ENCODE measurements at places on chromosomes 2 and 18.

DNA sequence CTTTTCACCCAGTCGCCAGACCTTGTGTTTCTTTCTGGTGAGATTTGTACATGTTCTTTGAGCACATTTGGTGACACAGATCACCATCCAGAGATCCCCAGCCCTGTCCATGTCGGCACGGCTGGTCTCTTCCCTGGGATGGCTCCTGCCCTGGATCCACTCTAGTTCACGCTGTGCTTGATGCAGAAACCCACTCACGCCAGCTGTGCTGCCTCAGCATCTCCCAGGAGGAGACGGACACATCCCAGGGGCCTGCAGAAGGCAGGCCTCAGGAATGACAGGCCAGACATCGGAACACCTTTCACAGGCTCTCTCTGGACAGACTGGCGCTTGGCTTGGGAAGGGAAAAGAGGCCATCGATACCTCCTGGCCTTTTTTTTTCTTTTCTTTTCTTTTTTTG is 203.6 kb downstream of the ACKR3 start:
- peak; percentile 46 for DNase-seq

DNA sequence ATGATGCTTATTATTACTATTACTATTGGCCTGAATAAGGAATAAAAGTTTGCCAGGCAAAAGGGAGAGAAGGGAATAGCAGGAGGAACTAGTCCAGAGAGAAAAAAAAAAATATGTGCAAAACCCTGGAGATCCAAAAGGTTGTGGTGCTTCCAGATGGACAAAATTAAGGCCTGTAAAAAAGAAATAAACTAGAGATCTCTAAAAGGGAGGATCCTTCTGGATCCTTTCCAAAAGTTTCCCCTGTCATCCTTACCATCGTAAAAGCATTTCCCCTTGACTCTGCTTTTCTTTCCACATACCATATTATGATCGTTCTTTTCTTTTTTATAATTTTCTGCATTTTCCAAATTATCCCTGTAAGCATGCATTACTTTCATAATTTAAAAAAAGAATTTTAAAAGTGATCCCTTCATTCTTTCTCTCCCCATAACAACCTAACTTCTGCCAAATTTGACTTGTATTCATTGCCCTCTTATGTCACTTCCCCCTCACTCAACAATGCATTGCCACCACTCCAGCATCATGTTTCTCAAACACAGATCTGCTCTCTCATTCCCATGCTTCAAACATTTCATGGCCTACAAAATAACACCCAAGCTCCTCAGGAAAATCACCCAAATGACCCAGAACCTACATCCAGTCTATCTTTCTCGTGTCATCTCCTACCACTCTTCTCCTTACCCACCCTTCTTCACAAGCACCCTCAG is 40.3 kb downstream of the RBMS1 start:
- DNase-seq, result no peak

- peak; percentile 73 for DNase-seq
These were observed 31.1 kb upstream of the SATB2 start for GRCh38 chr2:199488772-199489400.

- no peak for DNase-seq
These were observed 7.3 kb downstream of the DIS3L2 start for GRCh38 chr2:231968820-231969219.

GRCh38 chr2:168962636-168963035 is 61.5 kb downstream of the G6PC2 start:
- DNase-seq, result no peak

DNA sequence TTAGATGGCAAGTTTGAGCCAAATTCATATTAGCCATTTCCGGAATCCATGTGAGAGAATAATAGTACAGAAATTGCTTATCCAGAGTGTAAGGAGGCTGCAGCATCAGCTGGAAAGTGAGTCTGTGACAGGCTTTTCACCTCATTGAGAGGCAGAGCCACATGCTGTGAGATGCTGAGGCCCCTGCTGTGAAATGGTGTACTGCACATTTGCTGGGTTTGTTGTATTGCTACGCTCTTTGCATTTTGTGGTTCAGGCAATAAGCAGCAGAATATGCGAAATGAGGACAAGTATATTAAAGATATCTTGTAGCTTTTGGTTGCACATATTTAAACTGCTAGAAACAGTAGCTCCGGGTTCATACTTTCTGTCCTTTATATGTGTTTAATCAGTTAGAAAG is 37.0 kb downstream of the NABP1 start:
- DNase-seq, result no peak

- no peak for DNase-seq
These were observed 56.7 kb downstream of the COL4A3 start for GRCh38 chr2:227221120-227221519.

DNA sequence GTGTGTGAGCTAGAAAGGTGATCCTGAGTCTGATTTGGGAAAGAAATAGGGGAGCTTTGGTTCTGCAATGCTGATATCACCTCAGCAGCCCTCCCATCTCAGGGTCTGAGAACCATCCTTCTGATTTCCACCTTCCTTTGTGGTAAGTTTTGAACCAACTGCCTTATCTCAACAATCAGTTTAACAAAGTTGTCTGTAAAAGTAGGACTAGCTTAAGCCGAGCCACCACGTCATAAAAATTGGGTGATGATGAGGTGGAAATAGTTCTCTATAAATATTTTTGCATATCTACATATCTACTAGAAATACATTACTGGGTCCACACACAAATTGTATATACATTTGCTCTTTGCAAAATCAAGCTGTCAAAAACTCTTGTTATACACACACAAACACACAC is 1.1 kb downstream of the SULT1C4 start:
- DNase-seq, result no peak

Measured in ascending aorta (tissue), 2 donors.